ENCODE measurements at places on chromosomes 7 and 10.

DNA sequence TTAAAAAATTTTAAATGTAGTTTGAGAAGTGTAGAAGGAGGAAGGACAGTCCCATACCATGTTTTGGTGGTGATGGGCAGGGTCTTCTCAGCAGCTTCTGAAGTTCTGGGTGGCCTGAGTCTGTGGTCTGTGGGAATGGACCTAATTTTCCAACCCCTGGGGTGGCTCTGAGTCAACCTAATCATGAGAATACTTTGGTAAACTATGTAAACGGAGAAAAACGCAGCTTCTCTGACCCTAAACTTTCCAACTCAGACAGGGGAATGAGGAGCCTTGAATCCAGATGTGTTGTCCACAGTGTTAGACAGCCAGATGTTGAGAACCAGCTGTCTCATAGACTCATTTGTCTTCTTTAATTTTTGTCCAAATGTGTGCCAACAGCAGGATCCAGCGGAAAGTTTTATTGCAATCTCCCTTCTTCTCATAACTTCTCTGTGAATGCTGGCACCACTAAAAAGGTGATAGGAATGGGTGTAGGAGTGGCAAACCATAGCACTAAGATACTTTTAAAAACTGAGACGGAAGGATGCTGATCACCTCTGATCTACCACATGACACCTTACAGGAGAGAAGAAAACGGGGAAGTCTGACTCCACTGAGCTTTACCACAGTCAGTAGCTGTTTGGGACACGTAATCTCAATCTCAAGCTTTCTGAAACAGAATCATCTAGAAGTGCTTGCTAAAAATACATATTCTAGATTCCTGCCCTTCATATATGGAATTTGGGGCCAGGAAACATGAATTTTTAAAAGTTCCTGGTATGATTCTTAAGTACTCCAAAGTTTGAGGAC lies 90.5 kb upstream of the PHYHIPL start:
- no peak for DNase-seq

- DNase-seq: no peak
Observed at GRCh38 chr7:81207801-81208200, 288.9 kb upstream of the SEMA3C start.

DNA sequence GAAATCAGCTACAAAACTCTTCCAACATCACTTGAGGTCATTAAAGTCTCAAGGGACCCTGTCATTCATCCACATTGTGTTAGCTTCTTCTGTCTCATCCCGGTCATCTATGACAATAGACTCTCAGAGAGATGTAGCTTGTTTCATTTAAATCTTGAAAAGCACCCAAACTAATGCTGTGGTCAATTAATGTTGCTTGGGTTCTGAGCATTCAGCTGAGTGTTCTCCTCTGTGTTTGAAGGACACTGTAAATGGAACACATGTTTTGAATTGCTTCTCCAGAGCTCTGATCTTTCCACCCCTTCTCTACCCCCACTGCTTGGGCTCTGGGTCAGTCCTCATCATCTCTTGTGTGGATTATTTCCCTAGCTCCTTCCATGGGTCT lies 19.6 kb upstream of the ADD3 start:
- DNase-seq: no peak

DNA sequence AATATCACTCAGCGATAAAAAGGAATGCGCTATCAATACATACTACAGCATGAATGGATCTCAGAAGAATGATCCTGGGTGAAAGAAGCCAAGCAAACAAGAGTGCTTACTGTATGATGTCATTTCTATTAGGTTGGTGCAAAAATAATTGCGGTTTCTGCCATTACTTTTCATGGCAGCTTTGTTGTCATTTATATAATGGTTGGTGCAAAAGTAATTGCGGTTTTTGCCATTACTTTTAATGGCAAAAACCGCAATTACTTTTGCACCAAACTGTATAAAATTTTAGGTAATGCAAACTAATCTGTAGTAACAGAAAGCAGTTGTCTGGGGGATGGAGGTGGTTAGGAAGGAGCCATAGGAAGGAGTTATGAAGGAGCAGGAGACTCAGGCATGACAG lies 318.3 kb upstream of the ZMIZ1 start:
- DNase-seq: no peak

DNA sequence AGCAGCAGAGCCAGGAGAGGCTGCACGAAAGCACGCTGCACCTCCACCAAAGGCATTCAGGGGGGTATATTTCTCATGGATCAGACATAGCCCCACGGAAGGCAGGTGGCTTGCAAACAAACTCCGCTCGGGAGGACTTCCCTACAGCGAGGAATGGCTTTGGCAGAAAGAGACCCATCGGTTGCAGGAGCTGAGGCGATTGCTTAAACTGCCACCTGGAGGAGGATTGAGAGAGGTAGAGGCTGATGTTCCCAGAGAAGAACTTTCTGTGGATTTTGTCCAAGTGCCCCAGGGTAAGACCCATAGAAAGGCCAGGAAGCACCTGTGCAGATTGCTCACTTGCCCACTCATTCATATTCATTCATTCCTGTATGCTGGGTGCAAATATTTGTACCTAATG lies 89.1 kb downstream of the NEUROD6 start:
- no peak for DNase-seq

GRCh38 chr10:106189292-106189691 lies 975.2 kb downstream of the SORCS1 start:
- DNase-seq: peak; percentile 53

- no peak for DNase-seq
Observed at GRCh38 chr7:70726951-70727378, 405.0 kb upstream of the GALNT17 start.

DNA sequence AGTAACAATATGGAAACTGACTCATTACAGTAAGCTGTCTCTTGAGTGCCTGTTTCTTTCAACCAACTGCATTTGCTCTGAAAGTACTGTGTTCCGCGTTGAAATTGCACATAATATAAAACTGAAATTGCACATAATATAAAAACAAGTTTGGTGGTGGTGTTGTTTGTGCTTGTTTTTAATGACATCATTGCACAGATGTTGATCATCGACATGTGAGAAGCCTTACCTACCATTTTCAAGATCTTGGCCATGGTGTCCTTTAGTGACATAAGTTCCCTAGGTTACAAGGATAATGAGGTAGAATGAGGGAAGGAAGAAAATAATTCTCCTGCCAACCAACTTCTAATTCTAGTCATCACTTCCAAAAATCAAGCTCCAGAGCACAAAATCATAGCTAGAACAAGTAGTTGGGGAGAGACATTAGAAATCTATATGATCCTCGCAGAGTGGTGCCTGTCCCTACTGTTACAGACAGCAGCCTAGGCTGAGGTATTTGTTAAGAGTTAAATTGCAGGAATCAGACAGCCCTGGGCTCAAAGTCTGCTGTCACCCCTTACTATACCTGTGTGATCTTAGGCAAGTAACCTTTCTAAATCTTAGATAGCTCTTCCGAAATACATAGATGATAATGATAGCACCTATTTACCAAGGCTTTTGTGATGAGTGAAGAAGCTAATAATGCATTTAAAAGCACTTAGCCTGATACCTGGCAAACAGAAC lies 29.3 kb downstream of the DOCK4 start:
- no peak for DNase-seq

DNA sequence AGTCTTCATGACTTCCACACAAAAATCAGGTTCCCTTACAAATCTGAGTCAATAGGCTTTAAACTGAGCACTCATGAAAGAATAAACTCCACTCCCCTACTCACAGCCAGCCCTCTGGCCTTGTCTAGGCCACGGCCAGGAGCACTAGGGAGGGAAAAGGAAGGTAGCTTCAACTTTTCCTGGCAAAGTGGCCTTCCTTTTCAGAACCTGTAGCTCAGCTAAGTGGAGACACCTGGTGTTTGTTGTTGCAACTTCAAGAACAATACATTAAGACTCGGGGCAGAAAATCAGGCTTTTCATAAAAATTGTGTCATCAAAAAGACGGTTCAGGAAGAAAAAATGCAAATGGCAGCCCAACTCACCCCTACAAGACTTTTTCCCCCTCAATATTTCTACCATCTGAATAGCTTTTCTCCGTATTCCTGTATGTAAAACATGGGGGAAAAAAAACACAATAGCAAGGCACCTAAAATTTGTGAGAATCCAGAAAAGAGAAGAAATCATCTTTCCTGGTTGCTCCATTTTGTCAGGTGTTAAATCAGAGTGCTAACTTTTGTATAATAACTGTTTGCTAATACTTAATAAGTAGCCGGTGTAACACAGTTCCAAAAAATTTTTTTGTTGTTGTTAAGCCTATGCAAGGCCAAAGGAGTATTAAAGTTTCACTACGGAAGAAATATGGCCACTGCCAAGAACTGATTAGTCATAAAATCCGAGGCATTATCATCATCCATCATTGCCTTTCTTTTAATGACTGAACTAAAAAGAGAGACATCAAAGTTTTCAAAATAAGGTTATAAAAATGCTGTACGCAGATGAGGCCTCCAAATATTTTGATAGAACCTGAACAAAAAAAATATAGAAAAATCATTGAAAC lies 66.2 kb upstream of the ARID5B start:
- peak; percentile 36 for DNase-seq

DNA sequence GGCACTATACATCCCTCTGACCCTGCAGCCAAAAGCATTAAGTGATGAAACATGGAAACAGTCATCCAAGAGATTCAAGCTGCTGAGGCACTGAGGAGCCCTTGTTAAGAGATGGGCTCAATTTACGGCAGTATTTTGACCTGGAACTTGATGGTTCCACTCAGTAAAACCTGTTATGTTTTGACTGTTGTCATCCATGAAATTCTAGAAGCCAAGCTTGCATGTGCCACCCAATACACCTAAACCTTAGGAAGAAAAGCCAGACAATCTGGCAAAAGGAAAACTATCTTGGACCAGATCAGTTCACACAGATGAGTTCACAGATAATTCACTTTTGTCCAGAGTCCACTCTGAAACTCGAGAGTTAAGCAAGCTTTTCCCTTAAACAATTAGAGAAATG lies 53.2 kb downstream of the ICA1 start:
- DNase-seq: no peak

DNA sequence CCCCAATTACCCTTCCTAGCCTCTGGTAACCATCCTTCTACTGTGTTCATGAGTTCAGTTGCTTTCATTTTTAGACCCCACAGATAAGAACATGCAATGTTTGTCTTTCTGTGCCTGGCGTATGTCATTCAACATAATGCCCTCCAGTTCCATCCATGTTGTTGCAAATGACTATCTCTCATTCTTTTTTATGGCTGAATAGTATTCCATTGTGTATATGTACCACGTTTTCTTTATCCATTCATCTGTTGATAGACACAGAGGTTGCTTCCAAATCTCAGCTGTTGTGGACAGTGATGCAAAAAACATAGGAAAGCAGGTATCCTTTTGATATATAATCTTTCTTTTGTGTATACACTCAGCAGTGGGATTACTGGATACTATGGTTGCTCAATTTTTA lies 51.2 kb downstream of the RAPGEF5 start:
- no peak for DNase-seq

GRCh38 chr10:131271195-131271880 lies 40.2 kb downstream of the TCERG1L start:
- no peak for DNase-seq

DNA sequence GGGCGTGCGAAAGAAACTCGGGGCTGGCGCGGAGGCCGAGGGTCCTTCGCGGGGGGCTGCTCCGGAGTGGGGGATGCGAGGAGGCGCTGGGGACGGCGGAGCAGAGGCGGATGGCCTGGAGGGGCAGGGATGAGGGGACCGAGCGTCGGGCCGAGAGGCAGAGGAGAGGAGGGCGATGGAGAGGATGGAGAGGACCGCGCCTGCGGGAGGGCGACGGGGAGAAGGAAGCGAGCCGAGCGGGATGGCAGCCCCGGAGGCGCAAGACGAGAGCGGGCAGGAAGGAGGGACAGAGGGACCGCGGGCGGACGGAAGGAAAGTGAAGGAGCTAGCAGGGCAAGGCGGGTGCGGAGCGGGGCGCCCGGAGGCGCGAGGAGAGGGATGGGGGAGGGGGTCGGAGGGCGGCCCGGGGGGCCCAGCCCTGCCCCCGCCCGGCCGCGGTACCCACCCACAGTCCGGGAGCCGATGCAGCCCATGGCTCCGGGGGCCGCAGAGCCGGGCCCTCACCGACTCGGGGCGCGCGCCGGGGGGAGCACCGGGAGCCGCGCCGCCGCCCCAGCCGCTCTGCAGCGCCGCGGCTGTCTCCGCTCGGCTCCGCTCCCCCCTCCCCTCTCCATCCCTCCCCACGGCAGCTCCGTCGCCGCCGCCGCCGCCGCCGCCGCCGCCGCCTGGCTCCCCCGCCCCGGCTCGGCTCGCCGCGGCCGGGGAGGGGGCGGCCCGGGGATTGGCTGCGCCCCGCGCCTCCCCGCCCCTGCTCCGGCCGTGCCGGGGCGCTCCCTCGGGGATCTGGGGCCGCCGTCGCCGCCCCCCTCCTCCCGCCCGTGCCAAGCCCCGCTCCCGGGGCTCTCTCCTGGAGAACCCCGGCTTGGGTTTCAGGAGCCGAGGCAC lies at the start of gene FAM131B:
FAM131B (minus strand) TSS at position 583 of the 885 bp plus-strand sequence; CDS start at position 473, 110 bp downstream.
- DNase-seq: peak; percentile 54

DNA sequence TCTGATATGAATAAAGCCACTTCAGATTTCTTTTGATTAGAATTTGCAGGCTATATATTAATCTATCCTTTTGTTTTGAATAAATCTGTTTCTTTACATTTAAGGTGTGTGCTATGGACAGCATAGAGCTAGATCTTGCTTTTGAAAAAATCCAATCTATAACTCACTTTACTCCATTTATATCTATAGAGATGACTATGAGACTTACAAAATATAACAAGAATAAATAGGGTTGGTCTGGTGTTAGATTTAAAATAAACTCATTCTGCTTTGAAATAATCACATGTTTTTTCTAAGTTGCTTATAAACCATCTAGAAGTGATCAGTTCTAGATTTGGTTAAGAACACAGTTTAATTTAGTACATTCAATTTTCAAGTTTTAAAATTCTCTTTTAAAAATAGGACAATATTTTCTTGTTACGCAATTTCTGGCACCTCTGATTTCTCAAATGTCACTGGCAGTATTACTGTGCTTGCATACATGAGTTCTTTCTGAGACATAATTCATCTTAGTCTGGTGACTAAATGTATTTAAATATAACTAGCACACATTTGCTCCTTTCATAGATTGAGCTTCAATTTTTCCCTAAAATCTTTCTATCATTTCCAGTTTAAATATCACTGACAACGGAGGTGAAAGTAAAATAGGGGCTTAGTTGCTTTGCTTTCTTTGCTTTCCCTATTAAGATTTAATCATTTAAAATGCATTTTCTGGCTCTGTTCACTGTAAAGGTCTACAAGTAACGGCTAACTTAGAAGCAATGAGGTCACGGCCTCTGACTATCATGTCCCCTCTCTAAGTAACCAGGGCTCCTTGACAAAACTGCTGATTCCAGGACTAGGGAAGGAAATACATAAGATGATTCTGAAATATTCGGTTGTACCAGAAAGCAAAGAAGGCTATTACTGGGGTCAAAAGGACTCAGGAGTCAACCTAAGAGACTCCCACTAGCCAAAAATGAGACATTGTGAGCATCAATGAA lies 89.3 kb downstream of the ICA1 start:
- no peak for DNase-seq

DNA sequence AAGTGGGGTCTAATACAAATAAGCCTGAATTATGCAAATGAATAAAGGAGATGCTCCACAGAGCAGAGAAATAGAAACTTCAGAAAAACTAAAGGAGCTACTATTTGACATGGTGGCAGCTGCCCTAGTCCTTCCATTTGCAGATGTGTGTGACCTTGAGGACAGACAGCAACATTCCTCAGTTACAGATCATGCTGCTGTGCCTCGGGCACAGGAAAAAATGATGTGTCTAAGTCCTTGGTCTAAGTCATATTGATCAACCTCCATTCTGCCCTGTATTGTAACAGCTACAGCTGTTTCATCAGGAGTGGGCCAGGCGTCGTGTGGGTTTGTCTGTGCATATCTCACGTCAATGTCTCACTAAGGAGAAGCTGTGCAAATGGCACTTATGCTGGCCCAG lies 710.4 kb downstream of the TNS3 start:
- DNase-seq: no peak

- DNase-seq: no peak
Observed at GRCh38 chr7:70596598-70596913, 535.4 kb upstream of the GALNT17 start.

All from NB4 (cell line).